Stimulated activated CD8-positive, alpha-beta memory T cell treated with anti-CD3 and anti-CD28 coated beads, Interleukin-12 subunit alpha, Interleukin-12 subunit beta, amount 100 ng/mL, for 4 hours (primary cell): ENCODE measurements at places on chromosomes 12 and 14.
A peak's percentile ranks its signal among the peaks of the same experiment; 100 is the strongest.

DNA sequence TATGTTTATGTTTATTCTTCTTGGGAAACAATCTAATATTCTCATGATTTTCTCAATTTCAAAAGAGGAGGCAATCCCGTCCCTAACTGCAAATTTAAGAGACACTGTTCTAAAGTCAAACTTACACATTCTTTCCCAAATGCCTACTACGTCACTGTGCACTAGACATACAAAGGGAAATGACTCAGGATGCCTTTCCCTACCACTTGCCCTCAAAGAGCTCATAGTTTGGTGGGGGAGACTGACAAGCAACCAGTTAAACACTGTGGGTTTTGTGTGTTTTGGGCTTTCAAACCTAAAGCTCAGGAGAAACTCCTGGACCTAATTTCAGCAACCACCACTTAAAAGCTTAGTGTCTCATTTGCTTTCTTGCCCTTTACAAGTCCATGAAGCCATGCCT is 58.4 kb downstream of the ATP2B1 start:
- no peak for DNase-seq

DNA sequence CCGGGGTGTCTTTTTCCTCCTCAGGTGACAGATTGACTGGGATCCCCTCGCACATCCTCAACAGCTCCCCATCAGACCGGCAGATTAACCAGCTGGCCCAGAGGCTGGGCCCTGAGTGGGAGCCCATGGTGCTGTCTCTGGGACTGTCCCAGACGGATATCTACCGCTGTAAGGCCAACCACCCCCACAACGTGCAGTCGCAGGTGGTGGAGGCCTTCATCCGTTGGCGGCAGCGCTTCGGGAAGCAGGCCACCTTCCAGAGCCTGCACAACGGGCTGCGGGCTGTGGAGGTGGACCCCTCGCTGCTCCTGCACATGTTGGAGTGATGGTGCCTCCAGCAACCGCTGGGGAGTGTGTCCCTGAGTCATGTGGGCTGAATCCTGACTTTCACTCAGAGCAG is 172.8 kb downstream of the CRADD start:
- no peak for DNase-seq

- no peak for DNase-seq
These were observed 61.0 kb downstream of the HMGA2 start for GRCh38 chr12:65885312-65885711.

DNA sequence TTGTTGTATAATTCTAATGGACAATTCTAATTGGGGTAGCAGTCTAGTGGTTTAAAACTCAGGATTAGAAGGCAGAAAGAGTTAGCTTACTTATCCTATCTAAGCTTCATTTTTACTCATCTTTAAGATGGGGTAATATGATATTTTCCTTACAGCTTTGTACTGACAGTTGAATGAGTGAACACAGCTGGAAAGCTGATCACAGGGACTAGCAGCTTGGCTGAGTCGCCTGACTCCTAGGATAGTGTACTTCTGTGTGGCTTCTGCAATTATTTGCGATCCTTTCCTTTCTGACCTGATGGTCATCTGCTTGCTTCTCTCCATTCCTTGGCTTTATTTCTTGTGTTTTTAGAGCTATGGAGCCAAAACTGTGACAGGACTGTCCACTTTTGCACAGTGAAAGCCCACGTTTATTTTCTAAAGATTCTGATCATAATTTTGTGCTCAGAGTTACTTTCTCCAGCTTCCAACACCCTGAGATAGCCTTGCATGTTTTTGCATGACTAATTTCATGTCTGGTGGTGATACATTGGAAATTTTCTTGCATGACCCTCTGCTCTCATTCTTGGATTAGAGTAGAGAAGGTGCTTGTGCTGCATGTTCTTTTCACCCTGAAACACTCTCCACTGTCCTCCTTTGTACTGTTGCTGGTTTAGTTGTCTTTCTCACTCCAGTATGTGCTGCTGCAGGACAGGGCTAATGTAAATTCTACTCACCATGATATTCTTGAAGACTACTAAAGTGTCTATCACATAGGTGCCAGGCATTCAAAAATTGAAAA is 377.0 kb upstream of the ATP2B1 start:
- no peak for DNase-seq

DNA sequence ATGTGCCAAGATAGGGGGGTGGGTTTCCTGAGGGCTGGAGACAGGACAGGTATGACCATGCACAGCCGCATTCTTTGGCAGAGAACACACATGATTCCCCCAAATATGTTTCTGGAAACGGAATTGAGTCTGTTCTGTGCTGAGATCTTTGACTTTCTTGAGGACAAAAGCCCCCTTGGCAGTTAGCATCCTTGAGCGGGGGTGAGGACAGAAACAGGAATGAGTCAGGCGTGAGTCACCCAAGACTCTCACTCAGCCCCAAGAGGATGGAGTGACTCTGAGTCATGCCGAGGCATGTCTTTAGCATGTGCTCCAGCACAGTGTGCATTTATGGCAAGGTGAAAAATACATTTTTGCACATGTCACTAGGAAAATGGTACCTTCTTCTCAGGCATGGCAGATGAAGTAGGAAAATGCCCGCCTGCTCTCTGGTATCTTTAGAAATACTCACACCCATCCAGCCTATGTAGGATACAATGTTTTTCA is 52.1 kb downstream of the DAD1 start:
- DNase-seq = peak; percentile 67

DNA sequence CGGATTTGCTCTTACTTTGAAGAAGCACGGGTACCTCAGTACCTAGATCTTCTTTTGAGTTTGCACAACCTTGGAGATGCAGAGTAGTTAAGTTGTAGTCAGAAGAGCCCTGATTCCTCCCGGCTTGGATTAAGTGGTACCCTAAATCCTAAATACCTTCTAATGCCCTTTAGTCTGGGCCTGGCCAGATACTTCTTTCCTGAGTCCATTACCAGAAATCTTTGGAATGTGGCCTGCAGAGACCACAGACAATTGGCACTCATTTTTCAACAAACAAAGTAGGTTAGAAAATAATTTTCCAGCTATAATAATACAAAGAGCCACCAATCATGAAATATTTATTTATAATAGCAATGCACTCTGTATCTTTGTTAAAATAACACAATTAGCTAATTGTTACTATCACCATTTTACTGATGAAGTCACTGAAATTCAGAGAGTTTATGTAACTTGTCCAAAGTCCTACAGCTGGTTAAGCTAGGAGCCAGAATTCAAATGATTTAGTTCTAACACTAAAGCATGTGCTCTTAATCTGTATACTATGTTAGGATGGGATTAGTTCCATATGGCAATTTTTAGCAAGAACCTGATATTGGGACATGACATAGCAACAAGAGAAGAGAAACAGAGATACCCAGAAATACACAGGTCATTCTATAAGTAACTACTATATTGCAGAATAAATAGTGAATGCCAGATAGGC is 132.1 kb upstream of the PDZRN4 start:
- DNase-seq = no peak

- no peak for DNase-seq
These were observed 17.5 kb downstream of the DYRK4 start for GRCh38 chr12:4579305-4580102.

GRCh38 chr12:96402061-96402460 is 1.8 kb upstream of the CDK17 start:
- no peak for DNase-seq

GRCh38 chr12:42213954-42214426 is 24.1 kb downstream of the YAF2 start:
- no peak for DNase-seq

DNA sequence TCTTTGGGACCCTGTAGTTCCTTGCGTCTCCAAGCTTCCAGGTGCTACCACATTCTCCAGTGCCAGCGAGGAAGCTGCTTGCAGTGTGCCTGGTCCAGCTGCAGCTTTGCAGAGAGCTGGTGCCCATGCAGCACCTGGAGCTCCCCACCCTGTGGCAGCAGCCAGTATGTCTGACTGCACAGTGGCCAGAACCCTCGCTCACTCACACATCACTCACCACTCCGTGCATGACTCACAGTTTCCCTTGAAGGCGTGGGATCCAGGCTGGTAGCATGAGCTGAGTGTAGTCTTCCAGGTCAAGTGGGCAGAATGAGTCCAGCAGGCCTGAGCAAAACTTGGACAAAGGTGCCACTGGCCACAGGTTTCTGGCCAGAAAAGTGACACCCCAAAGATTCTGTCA is 33.6 kb downstream of the SDR9C7 start:
- no peak for DNase-seq

DNA sequence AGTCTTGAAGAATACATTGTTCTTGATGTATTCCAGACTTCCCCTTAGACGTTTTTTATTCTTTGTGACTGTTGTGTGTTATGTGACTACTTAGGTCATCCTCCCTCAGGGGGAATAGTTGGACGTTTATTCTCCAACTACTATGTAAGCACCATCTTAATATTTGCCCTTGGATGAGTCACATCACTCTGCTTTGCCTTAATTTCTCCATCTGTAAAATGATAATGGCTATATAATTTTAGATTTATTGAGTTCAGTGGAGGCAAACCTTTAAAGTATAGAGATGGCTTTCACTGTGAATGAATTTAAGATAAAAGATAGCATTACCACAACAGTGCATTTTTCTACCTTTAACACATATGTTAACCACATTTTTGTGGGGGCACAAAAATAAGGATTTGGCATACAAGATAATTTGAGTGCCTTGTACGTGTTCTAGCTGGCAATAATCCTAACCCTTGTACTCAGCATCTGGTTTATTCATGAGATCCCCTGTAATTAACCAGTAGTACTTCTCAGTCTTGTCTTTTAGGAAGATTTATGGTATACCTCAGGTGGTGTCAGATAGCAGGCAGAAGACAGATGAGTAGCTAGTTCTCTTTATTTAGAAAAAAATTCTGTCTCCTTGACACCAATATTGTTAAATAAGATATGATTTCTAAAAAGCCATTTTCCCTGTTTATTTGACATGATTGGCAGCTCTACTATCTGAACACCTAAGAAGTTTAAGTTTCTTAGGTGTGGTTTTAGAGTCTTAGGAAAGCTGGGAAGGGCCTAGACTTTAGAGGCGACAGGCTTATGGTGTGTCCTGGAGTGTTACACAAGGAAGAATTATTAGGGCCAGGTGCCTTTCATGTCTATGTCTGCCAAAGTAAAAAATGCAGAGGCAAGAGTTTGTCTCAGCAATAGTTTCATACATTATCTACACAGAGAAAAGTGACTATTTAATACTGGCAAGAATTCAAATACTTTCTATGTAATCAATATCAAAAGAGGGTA is 152.3 kb downstream of the RAD51B start:
- DNase-seq = no peak

DNA sequence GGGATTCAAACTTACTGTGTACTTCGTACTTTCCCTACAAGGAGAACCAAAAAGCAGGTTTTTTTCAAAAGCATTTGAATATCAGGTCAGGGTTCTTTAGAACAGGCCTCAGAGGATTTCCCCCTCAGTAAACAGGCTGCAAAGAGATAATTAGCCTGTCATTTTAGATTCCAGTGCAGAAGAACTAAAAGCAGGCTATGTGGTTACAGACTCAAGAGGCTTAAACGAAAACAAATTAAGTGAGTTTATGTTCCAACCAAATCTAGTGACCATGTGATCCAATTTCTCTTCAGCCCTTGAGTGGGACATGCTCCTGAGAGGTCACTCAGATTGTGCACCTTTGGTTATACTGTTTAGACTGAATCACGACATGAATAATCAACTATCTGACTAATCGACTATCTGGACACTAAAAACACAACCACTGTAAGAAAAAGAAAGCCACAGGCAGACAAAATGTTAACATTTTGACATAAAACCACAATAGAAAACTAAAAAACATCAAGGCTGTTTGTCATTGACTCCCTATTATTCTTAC is 4.5 kb downstream of the TMED8 start:
- no peak for DNase-seq

DNA sequence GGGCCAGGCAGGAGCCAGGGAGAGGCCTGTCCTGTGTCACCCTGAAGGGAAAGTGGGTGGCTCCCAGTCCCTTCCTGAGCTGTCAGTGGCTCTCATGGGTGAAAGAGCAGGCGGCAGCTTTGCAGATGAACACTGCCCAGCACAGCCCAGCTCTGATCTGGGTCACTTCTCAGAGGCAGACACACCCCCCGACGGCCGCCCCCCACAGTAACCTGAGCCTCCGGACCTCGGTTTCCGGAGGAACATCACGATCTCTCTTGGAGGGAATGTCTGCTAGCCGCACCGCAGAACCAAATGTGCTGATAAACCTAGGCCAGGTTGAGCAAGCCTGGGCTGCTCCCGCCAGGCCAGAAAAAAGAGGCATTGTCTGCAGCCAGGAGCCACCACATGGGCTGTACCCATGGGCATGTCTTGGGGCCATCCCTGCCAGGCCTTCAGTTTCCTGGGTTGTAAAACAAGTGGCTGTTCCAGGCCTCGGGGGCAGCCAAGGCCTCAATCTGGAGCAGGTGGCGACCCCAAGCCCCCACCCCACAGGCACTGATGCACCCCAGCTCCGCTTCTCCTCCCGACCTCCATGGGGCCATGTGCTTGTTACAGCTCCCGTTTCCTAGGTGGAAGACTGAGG is 57.6 kb downstream of the NCOR2 start:
- DNase-seq = no peak

DNA sequence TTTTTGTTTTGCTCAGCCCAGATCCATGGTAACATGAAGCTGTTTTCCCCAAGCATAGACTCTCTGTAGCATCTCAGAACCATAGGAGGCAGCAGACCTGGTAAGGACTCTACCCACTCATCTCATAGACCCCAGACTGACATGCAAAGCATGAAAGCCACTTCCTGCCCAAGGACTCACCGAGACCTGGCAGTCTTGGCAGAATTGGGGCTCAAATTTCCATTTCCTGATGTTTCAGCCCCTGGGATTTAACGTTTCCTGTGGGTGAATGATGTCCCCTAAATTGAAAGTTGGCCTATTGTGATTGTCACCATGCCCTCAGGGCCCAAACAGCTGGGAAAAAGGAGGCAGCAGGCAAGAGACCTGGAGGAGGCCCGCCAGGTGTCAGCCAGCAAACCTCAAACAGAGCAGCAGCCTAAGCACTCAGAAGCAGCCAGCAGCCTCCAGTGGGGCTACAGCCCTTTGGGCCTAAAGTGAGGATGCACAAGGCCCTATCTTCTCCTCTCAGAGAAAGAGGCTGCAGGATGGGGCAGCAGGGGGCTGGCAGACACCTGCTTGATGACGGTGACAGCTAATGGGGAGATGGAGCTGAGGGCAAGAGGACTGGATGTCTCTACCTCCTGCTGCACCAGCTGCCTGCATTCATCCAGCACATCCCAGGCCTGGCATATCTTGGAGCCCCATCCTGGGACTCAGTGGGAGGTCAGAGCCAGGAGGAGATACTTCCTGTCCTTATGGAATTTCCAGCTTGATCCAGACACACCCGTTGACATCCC is 8.5 kb downstream of the KRT85 start:
- DNase-seq = no peak

GRCh38 chr14:68822132-68822651 is 29.3 kb upstream of the ZFP36L1 start:
- DNase-seq = no peak

- DNase-seq = peak; percentile 17
These were observed at the start of gene CLMN for GRCh38 chr14:95319312-95320077. TSS of gene CLMN (minus strand) at chr14:95319908. CDS start at chr14:95319792, 116 bp downstream.

GRCh38 chr12:111557271-111558106 is 41.6 kb downstream of the ATXN2 start:
- DNase-seq = no peak

GRCh38 chr12:130728158-130729058 is 12.3 kb upstream of the RIMBP2 start:
- no peak for DNase-seq

GRCh38 chr12:55822228-55822627 is 4.4 kb downstream of the ORMDL2 start:
- no peak for DNase-seq
